Heart right ventricle (tissue), 16 donors: ENCODE measurements at places on chromosomes 3 and 15. TPM values are rescaled to one million over a fixed set of nuclear protein-coding genes. Genes with fewer than 3 reads are reported as not detected.

DNA sequence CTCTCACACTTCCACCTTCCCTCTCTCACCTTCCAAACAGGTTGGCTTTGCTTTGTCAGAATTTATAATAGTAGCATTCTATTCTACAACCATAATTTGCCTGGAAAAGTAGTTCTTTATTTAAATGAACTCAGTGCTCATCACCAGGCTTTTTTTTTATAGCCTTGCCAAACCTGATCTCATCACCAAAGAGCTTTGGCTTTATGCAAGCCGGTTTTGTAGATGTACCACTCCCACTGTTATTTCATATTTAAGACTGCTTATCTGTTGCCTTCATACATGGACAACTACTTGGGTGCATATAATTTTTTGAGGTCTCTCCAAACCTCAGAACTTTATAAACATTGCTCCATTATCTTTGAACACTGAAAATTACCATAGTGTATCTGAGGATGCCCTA is 246.1 kb upstream of the PPP2R3A start:
- DNase-seq, result no peak

DNA sequence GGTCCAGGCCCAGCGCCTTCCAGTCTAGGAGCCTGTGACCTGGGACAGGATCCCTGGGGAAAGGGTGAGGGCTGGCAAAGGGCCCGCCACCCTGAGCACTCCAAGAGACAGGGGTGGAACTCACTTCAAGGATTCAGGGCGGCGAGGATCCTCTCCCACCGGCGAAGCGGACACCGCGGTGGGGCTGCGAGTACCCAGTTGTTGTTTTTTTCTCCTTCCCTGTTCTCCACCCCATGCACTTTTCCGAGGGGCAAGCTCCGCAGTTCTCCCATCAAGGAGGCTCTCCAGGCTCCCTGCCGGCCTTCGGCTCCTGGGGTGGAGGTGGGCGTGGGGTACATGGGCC is 387 bp upstream of the PAQR5 start:
- DNase-seq, result no peak

- DNase-seq, result no peak
These were observed 664.0 kb upstream of the SGO1 start for GRCh38 chr3:20849975-20850374.

- no peak for DNase-seq
These were observed 56.5 kb upstream of the MYO5C start for GRCh38 chr15:52352086-52352485.

DNA sequence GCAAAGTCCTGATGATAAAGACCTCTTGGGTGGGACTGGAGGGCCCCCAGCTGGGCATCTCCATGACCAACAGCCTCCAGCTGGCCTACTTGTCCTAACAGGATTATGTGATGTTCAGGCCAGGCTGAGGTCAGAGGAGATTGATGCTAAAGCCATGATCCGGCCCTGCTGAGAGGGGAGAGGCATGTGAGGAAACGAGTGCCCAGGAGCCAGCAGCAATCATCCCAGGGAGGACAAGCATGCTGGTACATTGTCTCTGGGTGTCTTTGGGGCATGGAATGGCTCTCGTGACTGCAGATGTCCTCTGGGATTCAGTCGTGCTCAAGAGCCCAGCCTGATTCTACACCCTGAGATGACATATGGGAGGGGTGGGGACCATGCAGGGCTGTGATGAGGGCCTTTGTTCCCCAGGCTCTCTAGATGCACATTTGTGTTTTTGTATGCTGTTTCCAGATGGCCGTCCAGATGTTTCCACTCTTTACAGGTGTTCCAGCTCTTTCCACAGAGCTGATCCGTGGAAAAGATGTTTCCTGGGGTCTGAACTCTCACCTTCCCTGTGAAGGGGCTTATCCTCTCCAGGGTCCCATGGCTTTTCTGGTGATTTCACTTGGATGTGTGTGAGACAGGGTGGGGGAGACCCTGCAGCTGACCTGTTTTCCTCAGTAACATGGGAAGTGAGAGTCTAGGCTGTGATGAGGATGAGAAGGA is 20.2 kb downstream of the SLC24A1 start:
- no peak for DNase-seq

GRCh38 chr15:39242345-39242744 is 338.5 kb upstream of the THBS1 start:
- peak; percentile 11 for DNase-seq

DNA sequence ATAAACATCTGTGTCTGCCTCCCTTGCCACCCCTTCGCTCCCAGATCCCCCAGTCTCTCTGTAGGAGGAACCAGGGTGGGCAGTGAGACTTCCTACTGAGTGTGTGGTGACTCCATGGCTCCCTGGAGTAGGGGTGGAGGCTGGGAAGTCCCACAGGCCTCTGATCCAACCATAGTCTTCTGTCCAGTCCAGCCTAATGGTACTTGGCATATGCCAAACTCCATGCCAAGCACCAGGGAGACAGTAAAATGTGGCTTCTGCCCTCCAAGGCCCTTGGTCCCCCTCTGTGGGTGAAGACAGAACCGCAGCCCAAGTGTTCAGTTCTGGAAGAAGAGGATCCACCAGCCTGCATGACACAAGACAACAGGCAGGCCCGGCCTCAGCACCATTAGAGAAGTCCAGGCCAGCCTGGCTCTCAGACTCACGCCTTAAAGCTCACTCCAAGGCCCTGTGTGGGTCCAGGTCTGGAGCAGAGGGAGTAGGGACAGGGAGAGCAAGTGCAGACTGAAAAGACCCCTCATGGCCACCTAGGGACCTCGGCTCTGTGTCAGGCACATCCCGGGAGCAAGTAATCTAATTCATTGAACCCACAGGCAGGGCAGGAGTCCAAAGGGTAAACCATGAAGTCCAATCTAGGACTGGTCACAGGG is 112.7 kb downstream of the ETFA start:
- no peak for DNase-seq

- DNase-seq, result peak; percentile 13
These were observed 51.8 kb downstream of the CHST2 start for GRCh38 chr3:143171141-143171980.

- DNase-seq, result no peak
These were observed 196.8 kb upstream of the MBNL1 start for GRCh38 chr3:152071924-152072323.

GRCh38 chr15:98666841-98667240 is 18.5 kb downstream of the IGF1R start:
- no peak for DNase-seq

- DNase-seq, result no peak
These were observed 1.5 kb downstream of the DIS3L start for GRCh38 chr15:66294932-66295235.

DNA sequence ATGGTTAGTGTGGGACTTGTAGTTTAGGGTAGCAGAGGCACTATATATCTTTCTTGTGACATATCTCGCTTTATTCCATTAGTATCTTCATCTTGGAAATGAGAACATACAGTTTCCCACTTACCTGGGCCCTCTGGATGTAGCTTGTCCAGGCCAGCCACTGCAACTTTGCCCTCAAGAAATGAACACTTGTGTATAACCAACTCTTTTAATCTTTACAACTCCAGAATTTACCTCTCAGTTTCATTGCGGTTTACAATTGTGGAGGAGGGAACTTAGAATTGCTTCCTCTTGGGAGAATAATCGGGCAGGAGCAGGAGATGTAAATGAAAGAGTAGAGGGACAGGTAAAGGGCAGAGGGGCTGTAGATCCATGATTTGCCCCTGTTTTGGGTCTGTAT is 18.4 kb upstream of the TRA2B start:
- no peak for DNase-seq

- no peak for DNase-seq
These were observed 21.6 kb downstream of the LYSMD4 start for GRCh38 chr15:99711625-99712024.

GRCh38 chr3:101478980-101479379 is 34.0 kb downstream of the SENP7 start:
- DNase-seq, result no peak

- DNase-seq, result no peak
These were observed 393.5 kb upstream of the TBL1XR1 start for GRCh38 chr3:177590826-177591225.

GRCh38 chr15:92655178-92655995 is at the start of gene FAM174B:
FAM174B (minus strand) TSS chr15:92655775.
- DNase-seq, result peak; percentile 21

Gene CLDN16
- total RNA-seq, result not detected

Gene CLEC3B
- 38.3 TPM for total RNA-seq

Gene TIGIT
- total RNA-seq, result 0.07 TPM

Gene UBP1
- total RNA-seq, result 48.6 TPM

Gene PBRM1
- total RNA-seq, result 54.1 TPM

Gene GOLGA6D
- total RNA-seq, result not detected

Gene ANKRD34C
- 0.10 TPM for total RNA-seq

Gene IL17RE
- total RNA-seq, result 1.1 TPM

Gene SLC28A1
- total RNA-seq, result 2.1 TPM
